ENCODE measurements at places on chromosomes 5 and 9. TPM values are rescaled to one million over a fixed set of nuclear protein-coding genes. Genes with fewer than 3 reads are reported as not detected.
A peak's percentile ranks its signal among the peaks of the same experiment; 100 is the strongest.

DRD1 gene
- total RNA-seq = 0.25 TPM

SLC36A2 gene
- 1.8 TPM for total RNA-seq

PCDH12 gene
- 14.1 TPM for total RNA-seq

DNA sequence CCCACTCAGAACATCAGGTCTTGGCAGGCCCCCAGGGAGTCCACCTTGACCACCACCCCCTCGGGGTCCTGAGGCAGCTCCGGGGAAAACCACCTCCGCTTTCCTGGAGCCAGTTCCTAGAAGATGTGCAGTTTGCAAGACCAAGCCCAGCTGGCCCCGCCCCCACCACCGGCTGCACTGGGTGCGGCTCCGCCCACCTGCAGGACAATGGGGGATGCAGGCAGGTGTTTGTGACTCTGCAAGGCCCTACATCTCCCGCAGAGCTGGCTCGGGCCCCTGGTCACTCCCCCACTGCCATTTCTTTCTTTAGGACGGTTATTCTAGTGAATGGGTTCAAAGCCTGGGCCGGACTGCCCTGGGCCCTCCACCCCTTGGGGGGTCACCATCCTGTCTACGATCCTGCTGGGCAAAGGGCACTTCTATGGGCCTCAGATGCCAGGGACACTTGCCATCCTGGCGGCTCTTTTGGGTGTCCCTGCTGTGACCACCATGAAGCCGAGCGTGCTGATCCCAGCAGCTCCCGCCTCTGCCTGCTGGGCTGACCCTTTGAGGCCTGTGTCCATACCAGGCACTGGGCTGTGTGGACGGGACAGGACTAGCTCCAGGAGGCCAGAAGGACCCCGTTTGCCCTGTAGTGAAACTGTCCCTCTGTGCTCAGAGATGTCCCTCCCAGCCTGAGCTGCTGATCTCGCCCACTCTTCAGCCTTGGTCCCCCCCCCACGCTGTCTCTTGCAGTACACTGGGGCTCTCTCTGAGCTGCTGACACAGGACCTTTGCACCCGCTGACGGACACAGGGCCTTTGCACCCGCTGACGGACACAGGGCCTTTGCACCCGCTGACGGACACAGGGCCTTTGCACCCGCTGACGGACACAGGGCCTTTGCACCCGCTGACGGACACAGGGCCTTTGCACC is 5.9 kb upstream of the NACC2 start:
- DNase-seq = peak; percentile 34

DNA sequence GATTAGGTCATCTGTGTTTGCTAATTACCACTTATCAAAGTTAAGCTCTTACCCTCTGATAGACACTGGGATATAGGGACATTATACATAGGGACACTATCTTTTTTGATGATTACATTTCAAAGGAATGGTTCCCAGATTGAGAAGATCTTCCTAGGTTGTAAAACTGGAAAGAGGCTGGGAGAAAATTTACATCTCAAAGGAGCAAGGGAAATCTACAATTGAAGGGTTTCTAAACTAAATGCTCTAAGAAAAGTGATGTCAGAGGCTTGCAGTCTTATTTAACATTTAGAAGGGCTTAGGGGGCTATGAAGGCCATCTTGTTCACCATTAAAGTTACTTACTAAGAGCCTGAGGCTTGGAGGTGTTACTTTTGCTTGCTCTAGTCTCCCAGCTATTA is 242.8 kb downstream of the PRR16 start:
- no peak for DNase-seq

DNA sequence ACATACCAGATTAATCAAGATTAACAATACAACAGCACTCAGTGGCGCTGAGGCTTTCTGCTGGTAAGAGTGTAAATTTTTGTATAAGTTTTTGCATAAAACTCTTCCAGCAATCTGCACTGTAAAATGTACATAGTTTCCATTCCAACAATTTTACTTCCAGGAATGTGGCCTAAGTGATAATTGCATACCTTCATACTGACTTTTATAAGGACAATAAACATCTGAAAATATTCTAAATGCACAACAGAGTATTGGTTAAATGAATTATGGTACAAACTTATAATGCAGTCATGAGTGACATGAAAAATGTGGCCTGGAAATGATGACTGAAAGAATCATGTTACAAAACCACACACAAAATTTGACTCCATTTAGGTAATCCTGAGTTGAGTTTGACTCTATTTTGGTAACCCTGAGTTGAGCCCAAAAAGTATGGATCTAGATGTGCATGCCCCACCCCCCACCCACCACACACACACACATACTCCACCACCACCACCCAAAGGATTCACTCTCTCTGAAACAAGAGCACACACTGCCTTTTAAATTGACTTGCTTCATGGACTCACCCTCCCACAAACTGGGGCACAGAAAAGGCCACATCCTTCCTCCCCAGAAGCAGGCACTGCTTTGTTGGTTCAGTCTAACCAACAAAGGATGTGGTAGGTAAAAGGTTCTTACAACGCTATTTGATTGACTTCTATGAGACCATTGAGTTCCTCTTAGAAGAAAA is 137.6 kb downstream of the SUSD1 start:
- no peak for DNase-seq

DNA sequence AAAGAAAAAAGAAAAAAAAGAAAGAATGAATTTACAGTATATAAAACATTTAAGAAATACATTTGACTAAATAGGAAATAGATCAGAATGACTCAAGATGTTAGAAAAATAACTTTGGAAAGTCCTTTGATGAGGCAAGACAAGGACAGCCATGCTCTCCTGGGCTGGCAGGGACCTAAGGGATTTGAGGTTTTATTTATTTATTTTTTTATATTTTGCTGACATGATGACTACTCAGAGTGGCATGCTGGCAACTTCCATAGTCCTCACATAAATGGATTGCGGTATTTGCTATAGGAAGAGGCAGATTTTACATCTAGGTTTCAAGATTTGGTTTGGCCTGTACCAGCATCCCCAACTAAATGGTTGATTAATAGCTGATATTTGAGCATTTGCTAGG is 17.7 kb downstream of the SLC28A3 start:
- no peak for DNase-seq

DNA sequence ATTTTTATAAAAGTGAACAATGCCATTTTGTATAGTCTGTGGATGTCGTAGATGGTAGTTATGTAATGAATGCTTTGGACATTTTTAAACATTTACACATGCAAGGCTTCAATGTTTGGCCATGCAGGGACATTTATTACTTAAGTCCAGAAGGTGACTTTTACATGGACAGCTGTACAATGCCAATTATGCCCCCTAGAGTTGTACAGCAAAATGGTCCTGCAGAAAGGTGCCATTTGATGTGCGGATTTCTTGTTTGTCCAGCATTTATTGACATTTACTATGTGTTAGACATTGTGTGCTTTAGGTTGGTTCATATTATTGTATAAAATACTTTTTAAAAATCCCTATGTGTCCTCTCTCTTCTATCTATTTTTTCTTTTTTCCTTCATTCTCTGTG is 22.5 kb upstream of the COMMD10 start:
- DNase-seq = no peak

All from kidney (tissue), 22 donors.